Activated T-helper 9 cell treated with anti-CD3 and anti-CD28 coated beads, Interleukin-2, amount 50 U/mL, for 16 hours (primary cell): ENCODE measurements at places on chromosomes 11 and 22.

DNA sequence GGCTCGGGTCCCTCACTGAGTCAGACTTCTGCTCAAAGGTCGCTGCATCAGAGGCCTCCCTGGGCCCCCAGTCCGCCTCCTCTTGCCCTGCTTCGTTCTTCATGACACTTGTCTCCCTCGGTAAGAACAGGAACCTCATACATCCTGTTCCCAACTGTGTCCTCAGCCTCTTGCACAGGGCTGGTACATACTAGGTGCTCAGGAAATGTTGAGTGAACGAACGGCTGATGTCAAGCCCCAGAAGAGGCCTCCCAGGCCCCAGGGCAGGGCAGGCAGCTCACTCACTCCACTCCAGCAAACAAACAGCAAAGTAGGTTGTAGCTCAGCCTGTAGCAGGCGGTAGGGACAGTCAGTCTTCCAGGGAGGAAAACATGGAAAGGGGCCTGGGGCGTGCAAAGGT is 17.2 kb downstream of the SYNGR1 start:
- DNase-seq = no peak

GRCh38 chr22:41933411-41934177 is 7.0 kb upstream of the TNFRSF13C start:
- no peak for DNase-seq

- no peak for DNase-seq
Measured at GRCh38 chr22:26054841-26055605, 114.2 kb upstream of the SEZ6L start.

DNA sequence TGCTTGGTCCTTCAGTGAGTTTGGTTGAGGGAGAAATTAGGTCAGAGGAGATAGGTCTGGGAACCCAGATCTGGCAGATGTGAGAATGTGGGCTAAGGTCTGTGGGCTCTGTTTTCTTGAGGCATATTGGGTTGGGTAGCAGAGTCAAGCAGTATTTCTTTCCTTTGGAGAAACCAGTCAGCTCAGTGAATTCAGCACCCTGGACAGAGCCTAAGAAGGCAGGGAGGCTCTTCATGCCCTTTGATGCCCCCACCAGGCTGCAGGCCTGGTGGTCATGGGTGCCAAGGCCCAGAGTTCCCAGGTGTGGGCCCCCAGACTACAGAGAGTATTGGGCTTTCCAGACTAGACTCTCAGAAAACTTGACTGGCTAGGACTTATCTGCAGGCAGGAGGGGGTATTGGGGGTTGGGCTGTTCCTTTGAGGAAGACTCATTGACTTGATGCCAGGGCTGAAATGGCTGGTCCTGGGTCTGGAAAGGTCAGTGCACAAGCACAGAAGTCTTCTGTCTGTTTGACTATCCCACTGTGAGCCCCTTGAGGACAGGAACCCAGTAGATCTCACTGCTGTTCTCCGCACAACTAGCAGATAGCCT is 45.3 kb upstream of the NECTIN1 start:
- no peak for DNase-seq

DNA sequence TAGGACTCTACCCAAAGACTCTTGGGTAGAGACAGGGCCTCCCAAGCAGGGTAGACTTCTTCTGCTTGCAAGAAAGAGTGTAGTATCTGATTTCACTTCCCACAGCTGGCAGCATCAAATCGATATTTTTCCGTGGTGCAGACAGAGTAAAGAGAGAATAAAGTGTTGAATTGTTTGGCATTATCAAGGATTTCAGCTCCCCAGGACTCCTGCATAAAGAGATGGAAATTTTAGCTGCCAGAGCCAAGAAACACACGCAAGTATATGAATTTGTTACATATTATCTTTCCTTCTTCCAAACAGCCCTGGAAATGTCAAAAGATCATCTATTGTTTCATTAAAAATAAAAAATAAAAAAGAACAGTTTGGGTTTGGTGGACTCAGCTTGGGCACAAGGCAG is 136.8 kb downstream of the PKNOX2 start:
- no peak for DNase-seq

- DNase-seq = no peak
Measured at GRCh38 chr11:8812438-8812837, 98.6 kb upstream of the AKIP1 start.

DNA sequence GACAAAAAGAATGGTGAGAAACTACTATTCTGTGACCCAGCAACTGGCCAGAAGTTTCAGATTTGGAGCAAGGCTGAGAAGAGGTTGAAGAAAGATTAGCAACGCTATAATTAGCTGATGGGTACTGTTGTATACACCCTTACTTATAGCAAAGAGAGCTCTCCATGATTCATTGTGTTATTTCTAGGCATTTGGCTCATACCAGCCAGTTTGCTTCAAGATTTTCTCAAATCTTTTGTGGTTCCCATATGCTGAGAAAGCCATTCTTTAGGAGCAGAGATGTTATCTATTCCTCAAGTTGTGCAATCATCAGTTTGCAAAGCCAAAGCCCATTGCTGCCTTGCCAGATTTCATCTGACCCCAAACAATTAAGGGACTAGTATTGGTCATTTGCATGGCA is 179.4 kb downstream of the ETS1 start:
- DNase-seq = no peak

DNA sequence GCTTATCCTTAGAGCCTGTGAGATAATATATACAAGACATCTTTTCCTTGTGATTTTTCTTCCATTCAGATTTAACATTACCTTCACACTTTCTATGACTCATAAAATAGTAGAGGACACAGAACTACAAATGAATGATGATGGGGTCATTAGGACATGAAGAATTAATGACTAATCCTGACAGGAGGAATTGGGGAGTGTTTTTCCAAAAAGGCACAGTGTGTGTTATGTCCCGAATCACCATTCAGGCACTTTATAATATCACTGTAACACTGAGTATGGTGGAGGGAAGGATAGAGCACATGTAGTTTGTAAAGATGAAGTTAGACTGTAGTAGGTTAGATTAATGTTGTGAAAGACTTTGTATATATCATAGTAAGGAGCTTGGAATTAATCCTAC is 391.3 kb downstream of the JRKL start:
- no peak for DNase-seq

DNA sequence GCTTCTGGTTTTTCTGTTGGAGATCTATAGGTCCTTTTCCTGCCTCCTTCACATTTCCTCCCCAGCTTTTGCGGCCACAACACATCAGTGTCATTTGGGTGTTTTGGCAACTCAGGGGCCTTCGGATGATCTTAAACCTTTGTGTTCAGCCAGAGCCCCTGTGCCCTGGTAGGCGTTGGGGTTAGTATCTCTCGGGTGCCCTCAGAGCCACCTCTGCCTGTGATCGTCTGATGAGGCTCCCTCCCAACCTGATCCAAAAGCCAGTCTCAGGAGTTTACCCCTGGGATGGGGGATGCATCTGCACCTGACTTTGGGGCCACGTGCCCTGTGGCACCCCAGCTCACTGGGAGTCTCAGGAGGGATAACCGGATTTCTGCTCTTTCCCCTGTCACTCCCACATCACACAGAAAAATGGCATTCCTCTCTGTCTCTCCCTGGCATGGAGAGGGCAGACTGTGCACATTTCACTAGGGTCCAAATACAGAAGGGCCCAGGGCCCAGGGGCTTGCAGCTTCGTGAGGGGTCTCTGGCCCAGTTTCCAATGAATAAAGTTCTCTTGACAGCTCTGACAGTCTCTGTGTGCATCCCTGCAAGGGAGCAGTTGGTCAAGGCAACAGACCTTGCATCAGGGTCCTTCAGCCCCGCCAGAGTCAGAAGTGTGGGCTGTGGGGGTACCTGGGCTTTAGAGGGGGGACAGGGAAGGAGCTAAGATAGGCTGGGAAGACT is 2.6 kb downstream of the RNF26 start:
- DNase-seq = no peak

DNA sequence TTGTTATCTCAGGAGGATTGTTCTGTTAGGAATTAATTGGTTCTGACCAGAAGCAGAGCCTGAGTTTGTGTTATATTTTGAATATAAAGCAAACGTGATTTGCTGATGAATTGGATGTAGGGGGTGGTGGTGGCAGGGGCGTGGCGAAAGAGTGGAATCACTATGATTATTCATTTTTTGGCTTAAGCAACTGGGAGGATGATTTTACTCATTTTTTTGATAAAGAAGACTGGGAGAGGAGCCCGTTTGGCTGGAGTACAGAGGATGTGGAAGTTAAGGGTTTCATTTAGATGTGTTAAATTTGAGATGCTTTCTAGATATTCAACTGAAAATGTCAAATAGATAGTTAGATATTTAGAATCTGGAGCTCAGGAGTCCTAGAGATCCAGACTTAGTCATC is 83.4 kb upstream of the MYO18B start:
- no peak for DNase-seq

DNA sequence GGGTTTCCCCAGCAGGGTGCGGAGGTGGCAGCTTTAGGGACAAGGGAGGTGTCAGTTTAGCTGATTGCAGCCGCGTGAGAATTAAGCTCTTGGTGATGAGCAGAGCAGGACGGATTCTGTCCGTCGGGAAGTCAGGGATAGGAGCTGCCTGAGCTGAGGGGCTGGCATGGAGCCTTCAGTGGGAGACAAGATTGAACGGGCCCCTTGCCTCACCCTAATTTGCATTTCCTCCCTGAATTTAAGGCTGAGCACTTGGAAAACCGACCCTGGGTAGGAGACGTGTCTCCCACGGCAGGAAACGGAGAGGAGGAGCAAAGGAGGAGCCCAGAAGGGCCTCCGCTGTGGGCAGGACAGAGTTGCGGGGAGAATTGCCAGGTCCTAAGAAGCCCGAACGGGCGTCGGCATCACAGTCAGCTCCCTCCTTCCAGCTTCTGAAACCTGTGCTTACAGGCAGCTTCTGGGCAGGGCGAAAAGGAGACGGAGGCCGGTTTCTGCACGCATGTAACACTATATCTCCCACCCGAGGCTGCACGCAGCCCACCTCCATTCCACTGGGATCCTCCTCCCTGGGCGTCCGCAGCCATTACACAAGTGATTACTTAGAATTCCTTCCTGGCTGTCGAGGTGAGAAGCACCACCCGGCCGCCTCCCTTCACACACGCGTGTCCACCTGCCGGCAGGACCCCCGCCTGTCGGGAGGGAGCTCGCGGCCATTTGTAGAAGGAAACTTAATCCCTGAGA is 345.8 kb downstream of the BRD1 start:
- no peak for DNase-seq

DNA sequence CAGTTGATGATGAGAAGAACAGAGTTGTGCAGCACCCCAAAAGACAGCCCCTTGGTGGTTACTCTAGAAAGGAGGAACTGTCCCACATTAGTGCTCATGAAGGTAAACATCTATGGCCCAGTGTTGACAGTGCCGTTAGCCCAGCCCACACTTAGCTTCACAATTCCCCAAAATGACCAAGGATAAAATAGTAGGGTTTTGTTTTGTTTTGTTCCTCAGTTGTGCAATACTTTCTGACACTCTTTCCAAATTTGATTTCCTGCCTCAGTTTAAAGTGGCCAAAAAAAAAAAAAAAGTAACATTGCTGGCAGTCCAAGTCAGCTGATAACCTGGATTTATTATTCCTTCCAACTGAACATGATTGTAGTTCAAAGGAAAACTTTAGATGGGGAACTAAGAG is 269.4 kb downstream of the TMEM135 start:
- no peak for DNase-seq

DNA sequence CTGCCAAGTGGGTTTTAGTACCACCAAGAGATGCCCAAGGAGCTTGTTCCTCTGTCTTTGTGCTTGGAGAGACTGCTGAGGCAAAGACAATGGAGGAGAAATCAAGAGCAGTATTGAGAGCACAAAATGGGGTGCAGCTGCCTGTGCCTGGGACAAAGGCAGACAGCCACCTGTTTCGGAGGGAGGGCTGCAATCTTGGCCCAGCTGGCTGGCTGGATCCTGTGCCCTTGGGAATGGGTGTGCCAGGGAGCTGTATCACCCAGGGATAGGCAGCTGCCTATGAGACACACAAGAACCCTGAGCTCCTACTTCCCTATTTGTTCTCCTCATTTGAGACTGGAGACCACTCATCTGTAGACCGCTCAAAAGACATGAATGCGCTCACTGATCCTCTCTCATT is 23.3 kb upstream of the CHRM4 start:
- no peak for DNase-seq

- no peak for DNase-seq
Measured at GRCh38 chr11:120040151-120040840, 97.6 kb downstream of the TRIM29 start.

- no peak for DNase-seq
Measured at GRCh38 chr11:88414981-88415413, 77.5 kb upstream of the CTSC start.

GRCh38 chr11:120430146-120430545 is 81.4 kb upstream of the GRIK4 start:
- no peak for DNase-seq

GRCh38 chr11:116517584-116517983 is 255.2 kb downstream of the BUD13 start:
- DNase-seq = no peak

GRCh38 chr22:44925465-44926123 is 84.2 kb downstream of the PHF21B start:
- no peak for DNase-seq

DNA sequence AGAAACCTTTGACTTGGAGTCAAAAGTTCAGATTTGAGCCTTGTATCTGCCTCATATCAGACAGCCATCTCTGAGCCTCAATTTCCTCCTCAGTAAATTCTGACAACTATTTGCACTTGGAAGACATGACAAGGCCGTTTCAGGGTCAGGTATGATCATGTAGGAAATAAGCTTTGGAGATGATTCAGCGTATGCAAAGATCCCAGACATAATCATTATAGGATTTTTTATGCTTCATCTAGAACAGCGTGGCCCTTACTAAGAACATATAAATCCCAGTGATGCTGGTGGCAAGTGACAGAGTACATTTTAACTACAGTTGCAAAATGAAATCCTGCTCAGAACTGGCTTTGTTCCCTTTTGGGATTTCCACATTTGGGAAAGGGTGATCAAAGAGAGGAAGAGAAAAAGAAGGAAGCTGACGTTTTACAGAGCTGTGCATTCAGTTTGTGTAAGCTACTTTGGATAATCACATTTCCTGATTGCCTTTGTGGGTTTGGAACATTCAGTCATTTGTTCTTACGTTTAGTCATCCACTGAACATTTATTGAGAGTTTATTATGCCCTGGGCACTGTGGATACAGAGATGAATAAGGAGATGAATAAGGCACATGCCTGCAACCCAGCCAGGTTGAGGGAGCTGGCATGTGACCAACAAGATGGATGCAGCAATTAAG is 81.9 kb upstream of the HEPHL1 start:
- DNase-seq = no peak

- no peak for DNase-seq
Measured at GRCh38 chr11:116420770-116421528, 351.8 kb downstream of the BUD13 start.

- DNase-seq = no peak
Measured at GRCh38 chr11:290621-291231, 1.8 kb downstream of the PGGHG start.

DNA sequence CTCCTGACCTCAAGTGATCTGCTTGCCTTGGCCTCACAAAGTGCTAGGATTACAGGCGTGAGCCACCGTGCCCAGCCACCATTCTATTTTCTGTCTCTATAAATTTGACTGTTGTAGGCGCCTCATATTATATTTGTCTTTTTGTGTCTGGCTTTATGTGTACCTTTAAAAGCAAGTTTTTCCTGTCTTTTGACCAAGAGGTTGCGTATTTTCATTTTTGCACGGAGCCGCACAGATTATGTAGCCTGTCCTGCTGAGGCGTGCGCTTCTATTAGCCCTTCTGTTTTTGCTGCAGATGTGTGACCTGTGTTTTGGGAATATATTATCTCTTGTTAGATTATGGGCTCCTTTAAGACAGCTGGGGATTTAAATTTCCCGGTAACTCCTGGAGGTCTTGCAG is 40.4 kb upstream of the WEE1 start:
- no peak for DNase-seq

GRCh38 chr11:95338430-95338991 is 107.5 kb upstream of the SESN3 start:
- DNase-seq = no peak
